Astrocyte (in vitro differentiated cells and primary cell): ENCODE measurements at places on chromosomes 11 and 22. TPM values are rescaled to one million over a fixed set of nuclear protein-coding genes. Genes with fewer than 3 reads are reported as not detected.

LRRC4C gene
- 9.0 and 15.3 TPM in 2 replicates for total RNA-seq

HTR3B gene
- total RNA-seq = not detected in 2 replicates

OR52N4 gene
- total RNA-seq = not detected in 2 replicates

PLAAT3 gene
- total RNA-seq = 11.5 and 15.5 TPM in 2 replicates

OR6A2 gene
- total RNA-seq = 0.09 TPM in 1 of 2 replicates, not detected in the other

POLA2 gene
- 5.2 and 6.0 TPM in 2 replicates for total RNA-seq

OR10D3 gene
- not detected in 2 replicates for total RNA-seq
